ENCODE measurements at places on chromosomes 1 and 21.

- DNase-seq, result no peak
Measured at GRCh38 chr21:34806423-34806822, 137.6 kb downstream of the CLIC6 start.

DNA sequence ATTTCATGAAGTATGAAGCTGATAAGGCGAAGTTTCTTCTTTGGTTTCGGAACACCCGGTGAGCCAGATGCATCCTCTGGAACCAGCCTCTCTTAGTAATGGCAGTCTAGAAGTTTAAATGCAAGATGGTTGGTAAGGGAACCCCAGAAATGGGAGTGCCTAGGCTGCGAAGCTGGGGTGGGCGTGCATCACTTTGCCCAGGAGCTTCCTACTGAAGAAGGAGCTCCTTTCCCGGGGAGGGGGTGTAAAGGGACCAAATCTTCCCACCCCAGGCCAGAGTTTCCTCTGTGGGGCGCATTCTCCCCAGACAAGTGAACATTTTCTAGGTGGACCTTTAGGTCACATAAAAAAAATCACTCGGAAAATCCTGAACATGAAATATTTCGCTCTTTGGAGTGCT lies 4.4 kb downstream of the TFF2 start:
- DNase-seq, result no peak

DNA sequence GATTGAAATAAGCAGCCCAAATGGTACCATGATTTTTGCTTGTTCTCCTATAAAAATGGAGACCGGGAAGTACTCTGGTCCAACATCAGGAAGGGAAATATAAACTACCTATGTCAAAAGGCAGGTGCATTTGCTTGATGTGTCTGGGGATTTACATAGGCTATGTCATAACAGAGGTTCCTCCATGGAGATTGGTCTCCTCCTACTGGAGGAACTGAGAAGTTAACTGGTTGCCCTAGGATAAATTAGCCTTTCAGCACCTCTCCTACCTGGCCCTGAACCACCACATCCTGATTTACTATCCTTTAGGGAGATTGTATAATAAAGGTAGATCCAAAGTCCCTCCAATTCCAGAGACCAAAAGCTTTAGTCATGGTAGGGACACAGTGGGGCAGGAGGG lies 1109.3 kb upstream of the B3GALT2 start:
- no peak for DNase-seq

DNA sequence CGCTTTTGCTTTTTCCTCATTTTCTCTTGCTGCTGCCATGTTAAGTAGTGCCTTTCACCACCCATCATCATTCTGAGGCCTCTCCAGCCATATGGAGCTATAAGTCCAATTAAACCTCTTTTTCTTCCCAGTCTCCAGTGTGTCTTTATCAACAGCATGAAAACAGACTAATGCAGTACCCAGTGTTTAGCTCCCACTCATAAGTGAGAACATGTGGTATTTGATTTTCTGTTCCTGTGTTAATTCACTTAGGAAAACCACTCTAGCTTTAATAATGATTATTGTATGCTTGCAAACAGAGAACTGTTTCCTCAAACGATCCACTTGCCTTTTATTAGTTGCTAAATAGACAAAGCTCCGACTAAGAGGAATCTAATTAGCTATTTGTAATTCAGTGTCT lies 43.3 kb downstream of the IL23R start:
- DNase-seq, result no peak

DNA sequence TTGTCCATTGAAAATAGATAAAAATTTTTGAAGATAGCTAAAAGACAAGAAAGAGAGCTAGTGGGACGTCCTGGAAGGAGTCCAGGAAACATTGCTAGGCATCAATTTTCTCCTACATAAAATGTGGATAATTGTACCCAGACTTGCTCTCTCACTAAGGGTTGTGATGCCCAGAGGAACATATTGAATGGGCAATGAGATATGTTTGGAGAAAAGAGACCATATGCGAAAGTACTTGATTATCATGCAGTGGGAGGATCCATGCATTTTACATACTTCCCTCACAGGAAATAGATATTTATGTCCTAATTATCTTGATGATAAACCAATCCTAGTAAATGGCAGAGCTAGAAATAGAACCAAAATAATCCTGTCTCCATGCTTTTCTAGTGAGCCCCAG lies 108.4 kb upstream of the TNR start:
- DNase-seq, result no peak
